ENCODE measurements at places on chromosomes 2 and 18.

- no peak for DNase-seq
These were observed 110.3 kb upstream of the RBMS1 start for GRCh38 chr2:160603771-160604510.

- DNase-seq: no peak
These were observed 78.3 kb downstream of the SH3BP4 start for GRCh38 chr2:235030126-235030525.

DNA sequence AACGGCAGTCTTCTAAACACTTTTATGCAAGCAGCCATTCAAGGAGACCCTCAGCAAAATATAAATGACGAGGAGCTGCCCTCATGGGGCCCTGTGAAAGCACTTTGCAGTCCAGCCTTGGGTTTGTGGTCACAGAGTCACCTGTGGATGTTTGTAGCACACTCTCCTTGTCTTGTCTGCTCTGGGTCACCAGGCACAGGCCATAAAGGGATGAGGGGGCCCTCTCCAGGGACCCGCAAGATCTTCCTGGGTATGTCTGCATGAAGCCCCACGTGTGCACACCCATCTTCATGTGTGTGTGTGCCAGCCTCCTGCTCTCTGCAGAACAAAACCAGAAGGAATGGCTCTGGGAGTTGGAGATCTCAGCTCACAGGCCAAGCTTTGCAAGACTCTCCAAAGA lies 36.2 kb downstream of the ATOH8 start:
- no peak for DNase-seq

DNA sequence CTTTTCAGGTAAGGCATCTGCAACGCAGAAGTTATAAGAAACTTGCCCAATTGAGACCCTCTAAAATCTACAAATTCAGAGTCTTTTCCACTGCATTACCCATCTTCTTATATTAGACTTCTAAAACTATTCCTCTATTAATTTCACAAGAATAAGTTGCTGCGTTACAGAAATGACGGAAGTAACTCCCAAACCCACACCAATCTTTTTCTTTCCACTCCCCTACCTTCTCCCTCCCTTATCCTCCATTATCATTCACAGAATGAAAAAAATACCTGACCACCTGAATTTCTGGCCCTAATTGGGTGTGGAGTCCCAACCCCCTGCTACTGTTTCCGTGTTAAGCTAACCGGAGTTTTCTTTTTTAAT lies 689 bp downstream of the RPRD1A start:
- peak; percentile 21 for DNase-seq

DNA sequence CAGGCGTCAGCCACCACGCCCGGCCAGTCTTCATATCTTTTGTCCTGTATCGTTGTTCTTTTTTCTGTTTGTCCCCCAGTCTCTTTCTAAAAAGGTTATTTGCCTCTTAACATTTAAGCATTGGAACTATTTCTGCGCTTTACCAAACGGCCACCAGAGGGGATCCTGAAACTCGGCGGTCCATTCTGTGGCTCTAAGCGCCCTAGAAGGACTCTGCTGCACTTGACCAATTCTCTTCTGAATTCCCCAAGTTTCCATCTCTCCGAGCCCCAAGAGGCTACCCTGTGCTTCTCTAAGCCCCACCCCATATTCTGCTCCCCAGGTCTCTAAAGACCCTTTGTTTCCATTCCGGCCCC lies 33.1 kb upstream of the REG3G start:
- no peak for DNase-seq

DNA sequence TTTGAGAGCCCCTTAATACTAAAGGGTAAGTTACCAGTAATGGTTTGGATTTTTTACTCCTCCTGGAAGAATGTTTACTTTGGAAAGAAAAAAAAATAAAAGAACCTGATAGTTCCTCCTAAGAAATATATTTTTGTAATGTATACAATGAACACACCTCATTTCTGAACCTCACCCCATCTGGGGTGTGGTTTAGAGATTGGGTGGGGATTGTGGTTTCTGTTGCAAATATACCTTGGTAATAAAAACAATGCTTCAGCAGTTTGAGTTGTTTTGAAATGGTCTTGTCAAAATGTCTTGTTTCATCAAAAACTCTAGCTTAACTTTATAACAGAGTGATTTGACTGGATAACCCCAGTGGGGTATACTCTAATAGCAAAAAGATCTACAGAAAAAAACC lies 448.9 kb upstream of the MEIS1 start:
- no peak for DNase-seq

- DNase-seq: no peak
These were observed 10.8 kb upstream of the KCNG2 start for GRCh38 chr18:79786786-79787526.

- no peak for DNase-seq
These were observed 37.2 kb downstream of the SLC14A2 start for GRCh38 chr18:45652303-45653080.

GRCh38 chr2:209334188-209335017 lies 89.4 kb upstream of the MAP2 start:
- DNase-seq: peak; percentile 31

DNA sequence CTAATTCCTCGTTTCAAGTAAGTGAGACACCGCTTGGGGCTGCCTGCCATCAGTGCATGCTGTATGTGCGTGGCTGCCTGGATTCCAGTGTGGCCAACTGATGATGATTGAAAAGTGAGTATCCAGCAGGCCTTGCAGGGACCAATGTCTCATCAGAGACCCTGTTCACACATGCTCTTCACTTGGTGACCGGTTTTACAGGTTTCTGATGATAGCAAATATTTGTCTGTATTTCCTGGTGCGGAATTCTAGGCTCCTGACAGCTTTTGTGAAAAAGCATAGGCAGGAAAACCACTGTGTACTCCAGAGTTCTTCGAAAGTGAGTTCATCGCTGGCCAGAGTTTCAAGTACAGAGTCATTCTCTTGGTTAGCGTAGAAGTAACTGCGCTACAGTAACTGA lies 13.8 kb upstream of the YWHAQ start:
- DNase-seq: no peak

GRCh38 chr2:74887445-74887951 lies 53.6 kb downstream of the HK2 start:
- DNase-seq: no peak
